NCI-H1105 treated with DMSO at 0.1 percent for 48 hours (cell line): ENCODE measurements at places on chromosomes 2 and 18.

DNA sequence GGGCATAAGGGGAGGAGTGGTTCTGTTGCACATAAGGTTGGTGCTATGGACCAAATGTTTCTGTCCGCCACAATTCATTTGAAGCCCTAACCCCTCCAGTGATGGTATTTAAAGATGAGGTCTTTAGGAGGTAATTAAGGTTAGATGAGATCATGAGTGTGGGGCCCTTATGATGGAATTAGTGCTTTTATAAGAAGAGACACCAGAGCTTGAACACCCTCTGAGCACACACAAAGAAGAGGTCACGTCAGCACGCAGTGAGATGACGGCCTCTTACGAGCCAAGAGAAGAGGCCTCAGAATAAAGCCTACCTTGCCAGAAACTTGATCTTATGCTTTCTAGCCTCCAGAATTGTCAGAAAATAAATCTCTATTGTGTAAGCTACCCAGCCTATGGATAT lies 386.4 kb upstream of the CYRIA start:
- DNase-seq: no peak

DNA sequence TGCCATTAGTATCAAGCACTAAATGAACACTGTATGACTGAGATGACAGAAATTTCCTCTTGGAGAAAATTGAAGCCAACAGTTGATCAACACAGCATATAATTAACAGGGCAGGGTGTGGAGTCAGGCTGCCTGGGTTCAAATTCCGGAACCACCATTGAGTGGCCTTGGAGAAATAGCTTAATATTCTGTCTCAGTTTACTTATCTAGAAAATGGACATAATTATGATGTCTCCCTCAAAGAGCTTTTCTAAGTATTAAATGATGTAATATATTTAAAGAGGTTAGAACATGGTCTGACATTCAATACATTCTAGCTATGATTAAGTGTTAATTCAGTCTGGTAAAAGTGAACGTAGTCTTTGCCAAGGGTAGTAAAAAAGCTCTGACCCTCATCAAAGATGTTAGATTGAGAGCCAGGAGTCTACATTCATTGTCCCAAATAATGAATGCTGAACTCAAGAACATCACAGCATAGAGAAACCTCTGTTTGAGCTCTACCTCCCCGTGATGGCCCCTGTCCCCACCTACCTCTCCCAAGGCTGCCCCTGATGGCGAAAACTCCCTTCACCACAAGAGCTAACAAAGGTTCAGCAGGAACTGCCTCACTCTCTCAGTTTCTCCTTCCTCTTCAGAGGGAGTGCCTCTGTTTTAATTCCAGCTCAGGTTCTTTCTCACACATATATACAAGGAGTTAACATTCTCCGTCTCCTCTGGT lies 2.7 kb upstream of the VWA3B start:
- DNase-seq: no peak

DNA sequence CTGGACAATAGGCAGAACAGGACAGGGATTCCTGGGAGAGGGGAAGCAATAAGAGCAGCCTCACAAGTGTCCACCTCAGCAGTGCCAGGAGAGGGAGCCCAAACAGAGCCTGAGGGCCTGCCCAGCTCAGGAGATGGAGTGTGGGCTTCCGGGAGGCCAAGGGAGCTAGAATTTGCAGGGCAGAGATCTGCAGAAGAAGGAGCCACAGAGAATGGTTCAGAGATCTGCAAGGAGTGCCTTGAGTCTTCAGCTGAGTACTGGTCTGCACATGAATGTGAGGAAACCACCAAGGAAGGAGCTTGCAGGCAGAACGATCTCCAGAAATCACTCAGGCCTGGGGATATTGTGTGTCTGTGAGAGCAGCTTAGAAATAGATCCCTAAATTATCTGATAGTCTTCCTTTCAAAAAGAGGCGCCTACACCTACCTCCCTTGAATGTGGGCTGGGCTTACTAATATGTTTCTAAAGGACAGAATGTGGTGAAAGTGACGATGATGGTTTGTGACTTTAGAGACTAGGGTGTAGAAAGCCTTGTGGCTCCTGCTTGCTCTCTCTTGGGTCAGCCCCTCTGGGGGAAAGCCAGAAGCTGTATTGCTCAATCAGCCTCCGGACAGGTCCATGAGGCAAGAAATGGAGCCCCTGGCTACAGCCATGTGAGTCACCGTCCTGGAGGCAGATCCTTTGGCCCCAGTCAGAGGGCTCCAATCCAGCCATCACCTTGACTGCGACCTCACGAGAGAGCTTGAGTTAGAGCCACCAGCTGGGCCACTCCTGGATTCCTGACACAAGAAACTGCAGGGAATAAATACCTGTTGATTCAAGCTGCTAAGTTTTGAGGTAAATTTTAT lies 7.6 kb upstream of the LPIN1 start:
- no peak for DNase-seq

- DNase-seq: no peak
These were observed 285.5 kb upstream of the LRRTM4 start for GRCh38 chr2:77807531-77808215.

DNA sequence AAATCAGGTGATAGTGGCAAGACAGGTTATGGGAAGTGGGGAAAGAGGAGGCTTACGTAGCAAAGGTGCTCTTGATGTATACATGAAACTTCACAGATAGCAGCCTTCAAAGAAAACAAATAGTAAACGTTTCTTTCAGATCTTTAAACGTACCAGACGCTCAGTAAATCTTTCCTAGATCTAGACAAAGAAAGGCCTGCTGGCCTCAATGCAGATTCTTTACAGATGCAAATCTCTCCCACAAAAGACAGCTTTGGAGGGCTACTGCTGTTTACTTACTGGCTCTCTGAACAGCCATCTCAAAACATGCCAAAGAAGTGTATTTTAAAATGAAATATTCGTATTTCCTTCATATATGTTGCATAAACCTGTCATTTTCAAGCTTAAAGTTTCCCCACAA lies 1279.9 kb upstream of the NRXN1 start:
- DNase-seq: no peak

- DNase-seq: no peak
These were observed 8.5 kb downstream of the CIB4 start for GRCh38 chr2:26632624-26633185.

DNA sequence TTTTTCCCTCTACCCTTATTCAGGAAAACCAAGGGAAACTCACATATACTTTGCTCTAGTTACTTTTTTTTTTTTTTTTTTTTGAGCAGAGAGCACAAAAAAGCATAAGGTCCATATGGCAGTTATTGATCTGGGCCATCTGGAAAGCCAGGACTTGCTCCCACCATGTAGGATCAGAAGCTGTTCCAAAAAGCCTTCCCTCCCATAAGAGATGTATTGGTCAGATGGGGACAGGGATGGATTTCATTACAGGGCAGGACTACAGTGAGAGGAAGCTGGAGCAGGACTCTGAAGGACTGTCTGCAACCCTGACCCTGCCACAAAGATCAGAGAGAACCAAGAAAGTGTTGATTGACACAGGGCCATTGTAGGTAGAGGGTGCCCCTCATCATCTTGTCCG lies 57.3 kb downstream of the NRP2 start:
- no peak for DNase-seq

DNA sequence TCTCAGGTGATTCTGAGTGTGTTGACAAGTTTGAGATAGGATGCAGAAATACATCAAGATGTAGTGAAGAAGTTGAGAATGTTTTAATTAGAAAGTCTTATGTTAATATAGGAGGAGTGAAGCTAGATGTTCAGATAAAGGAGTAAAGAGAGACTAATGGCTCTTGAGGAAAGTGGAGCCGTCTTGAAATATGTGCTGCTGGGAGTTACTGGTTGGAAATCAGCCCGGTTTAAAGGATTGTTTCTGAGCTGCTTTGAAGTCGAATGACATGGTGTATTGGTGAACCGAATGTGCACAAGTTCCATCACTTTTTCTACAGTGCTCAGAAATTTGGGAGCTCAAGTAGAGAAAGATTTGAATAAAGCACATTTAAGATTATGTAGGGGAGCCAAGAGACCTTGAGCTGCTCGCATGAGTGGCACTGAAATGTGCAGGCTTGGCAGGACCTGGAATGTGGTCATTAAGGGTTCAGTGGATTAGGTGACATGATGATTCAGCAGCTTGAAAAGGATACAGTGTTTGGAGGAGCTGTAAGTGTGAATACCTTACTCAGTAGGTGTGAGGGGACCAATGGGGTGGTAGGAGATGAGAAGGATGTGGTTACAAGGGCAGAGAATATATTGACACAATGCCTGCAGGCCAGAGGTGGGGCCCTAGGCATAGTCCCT lies 68.6 kb downstream of the CAB39 start:
- no peak for DNase-seq
